ENCODE measurements at places on chromosomes 7 and 10.

GRCh38 chr10:126227762-126228134 is 160.5 kb downstream of the ADAM12 start:
- no peak for DNase-seq

- DNase-seq = peak; percentile 83
Observed at GRCh38 chr10:62582804-62583208, 208.6 kb downstream of the ZNF365 start.

DNA sequence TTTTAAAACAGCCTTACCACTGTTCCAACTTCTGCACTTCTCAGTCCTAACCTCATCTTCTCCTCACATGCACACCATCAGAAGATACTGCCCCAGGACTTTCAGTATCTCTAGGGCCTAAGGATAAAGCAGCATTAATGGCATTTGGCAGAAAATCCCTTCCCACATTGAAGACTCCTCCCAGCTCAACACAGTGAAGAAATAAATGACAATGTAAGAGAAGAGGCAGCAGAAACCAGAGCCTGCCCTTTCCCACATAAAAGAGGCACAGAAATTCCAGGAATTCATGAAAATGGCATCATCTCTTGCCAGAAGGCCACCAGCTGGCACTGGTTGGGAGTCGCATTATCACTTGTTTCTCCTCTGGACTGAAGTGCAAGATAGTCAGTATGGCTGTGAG is 3.7 kb downstream of the GCC1 start:
- no peak for DNase-seq

GRCh38 chr7:65731562-65732035 is 141.3 kb upstream of the VKORC1L1 start:
- DNase-seq = no peak

GRCh38 chr7:158779061-158780000 is 50.0 kb downstream of the ESYT2 start:
- DNase-seq = no peak

GRCh38 chr7:100127866-100128636 is 1.3 kb downstream of the MBLAC1 start:
- no peak for DNase-seq

DNA sequence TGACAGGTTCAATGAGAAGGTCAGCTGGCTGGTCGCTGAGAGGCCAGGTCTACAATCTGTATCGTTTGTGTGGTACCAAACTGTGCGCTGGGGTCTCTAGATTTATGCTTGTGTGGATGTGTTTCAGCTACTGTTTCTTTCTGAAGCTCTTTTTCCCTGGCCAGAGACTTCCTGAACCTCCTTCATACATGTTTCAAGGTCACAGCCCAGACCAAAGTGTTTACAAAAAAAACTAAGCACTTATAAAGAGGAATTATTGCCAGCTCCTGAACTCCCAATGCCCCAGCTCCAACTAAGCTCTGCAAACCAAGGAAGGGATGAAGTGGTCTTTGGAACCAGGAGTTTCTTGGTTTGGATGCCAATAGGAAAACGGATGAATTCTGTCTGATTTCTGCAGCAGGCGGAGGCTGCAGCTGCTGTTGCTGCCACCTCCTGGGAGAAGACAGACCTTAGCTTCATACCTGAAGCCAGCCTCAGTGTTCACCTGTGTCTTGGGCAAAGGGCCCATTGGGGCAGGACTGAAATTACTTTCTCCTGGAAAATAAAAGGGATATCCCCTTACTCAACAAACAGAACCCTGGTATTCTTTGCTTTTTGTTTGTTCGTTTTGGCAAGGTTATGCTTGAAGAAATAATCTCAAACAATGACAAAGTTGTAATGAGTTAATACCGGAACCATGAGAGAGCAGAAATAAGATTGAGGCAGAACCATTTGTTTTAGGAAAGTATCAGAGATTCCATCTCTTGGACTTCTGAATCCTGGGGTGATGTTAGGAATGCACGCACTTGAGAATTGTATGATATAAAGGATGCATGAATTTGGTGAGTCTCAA is 24.6 kb upstream of the MKLN1 start:
- peak; percentile 31 for DNase-seq

- DNase-seq = no peak
Observed at GRCh38 chr7:44291066-44291732, 34.2 kb downstream of the CAMK2B start.

DNA sequence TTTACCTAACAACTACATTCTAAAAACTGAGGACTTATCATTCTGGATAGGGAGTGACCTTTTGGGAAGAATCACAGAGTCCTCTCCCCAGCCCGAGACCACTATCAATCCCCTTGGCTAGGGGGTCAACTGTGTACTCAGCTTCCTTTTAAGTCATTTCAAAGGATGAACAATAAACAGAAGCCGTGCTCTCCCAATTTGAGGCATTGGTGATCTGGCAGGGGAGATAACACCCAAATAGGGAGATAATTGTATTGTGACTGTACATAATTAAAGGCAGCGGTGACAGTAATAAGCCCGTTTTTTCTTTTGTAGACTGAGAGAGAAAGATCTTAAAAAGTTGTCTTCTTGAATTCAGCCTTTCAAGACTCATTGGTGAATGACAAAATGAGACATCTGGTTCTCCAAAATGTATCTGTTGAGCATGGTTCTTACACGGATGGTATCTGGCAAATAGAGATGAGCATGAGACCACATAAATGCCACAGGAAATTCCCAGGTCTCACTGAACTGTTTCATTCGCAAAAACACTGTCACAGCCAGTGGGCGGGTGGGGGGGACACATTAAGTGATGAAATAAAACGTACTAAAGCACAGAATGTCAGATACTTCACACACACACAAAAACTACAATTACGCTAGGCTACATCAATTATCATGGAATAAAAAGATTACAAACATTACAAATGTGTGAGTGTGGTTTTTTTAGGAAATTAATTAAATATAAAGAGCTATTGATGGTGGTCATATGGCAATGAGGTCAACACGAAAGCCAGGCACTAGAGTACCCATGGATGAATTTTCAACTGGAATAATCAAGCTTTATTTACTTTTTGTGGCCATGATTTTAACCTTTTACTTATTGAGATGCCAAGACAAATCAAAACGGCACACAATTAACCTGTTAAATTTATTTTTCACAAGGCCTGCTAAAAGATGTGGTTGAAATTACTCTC is 108.4 kb downstream of the HIPK2 start:
- peak; percentile 48 for DNase-seq

DNA sequence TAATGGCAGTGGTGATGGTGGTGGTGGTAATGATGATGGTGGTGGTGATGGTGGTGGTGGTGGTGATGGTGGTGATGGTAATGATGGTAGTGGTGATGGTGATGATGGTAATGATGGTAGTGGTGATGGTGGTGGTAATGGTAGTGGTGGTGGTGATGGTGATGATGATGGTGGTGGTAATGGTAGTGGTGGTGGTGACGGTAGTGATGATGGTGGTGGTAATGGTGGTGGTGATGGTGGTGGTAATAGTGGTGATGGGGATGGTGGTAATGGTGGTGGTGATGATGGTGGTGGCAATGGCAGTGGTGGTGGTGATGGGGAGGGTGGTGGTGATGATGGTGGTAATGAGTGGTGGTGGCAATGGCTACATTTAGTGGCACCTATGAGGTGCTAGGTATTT is 105.7 kb downstream of the GRK5 start:
- DNase-seq = no peak

- DNase-seq = no peak
Observed at GRCh38 chr7:4919969-4920766, 36.7 kb upstream of the RADIL start.

DNA sequence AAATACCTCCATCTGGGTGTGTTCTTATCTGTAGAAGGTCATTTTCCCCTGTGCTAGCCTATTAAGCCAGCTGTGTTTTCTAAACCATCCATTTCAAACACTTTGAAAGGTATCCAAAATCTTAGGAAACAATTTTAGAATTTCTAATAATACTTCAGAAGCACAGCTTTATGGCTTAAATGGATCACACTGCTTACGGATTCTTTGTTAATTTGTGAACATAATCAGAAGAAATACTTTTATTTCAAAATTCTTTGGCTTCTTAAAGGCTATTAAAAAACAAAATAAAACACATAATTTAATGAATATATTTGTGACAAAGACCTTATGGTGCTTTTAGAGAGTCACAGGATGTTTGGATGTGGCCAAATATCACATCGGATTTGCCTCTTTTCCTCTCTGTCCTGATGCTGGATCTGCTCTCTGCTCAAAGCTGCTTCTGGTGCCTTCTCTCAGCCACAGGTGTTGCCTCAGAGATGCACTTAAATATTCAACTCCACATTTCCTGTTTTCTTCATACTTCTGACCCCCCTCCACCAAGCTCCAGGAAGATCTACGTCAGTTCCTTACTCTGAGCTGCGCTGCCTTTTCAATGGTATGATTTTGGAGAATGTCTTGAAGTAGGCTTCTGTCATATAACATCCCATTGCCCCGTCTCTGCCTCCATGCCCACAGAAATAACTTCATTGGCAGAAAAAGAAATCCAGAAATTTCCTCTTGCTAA is 230.6 kb downstream of the MLLT10 start:
- no peak for DNase-seq

DNA sequence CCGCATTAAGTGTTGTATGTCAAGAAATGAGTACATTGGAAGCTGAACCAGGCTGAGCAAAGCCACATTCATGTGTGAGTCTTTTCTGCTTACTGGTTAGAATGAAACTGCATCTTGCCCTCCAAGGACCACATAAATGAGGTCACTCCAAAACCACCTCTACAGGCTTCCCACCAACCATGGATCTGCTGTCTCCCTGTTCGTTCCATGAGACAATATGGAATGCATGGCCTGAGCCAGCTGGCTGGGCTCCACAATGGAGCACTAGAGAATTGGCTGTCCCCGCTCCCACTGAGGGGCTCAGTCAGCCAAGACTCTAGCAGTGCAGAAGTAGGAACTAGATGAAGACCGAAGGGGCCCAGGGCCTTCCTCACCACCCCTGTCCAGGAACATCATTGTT is 120.8 kb downstream of the TNS3 start:
- no peak for DNase-seq

GRCh38 chr10:61760943-61761824 is 98.5 kb downstream of the CABCOCO1 start:
- peak; percentile 59 for DNase-seq

- DNase-seq = peak; percentile 79
Observed at GRCh38 chr7:27046854-27047549, 48.8 kb downstream of the HOXA1 start.

DNA sequence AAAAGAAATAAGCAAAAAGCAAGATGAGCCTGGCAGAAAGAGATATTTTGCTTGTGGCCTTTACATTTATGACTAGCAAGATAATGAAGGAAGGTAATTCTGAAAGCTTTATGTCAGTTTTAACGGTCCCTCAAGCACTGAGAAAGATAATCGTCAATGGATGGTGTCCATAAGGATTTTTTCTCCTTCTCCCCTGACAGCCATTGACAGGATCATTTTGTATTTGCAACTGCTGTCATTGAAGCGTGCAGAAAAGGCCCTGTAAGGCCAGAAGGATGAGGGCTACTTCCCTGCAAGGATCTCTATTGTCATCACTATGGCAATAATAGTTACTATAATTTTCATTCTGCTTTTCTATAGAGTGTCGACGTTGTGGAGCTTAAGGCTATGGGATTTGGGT is 994 bp upstream of the LRGUK start:
- DNase-seq = no peak

GRCh38 chr10:133123050-133123745 is 35.5 kb downstream of the ADGRA1 start:
- DNase-seq = no peak

- no peak for DNase-seq
Observed at GRCh38 chr10:76086170-76086760, 654.8 kb downstream of the LRMDA start.

GRCh38 chr7:47776335-47776734 is 171.9 kb downstream of the PKD1L1 start:
- DNase-seq = no peak

DNA sequence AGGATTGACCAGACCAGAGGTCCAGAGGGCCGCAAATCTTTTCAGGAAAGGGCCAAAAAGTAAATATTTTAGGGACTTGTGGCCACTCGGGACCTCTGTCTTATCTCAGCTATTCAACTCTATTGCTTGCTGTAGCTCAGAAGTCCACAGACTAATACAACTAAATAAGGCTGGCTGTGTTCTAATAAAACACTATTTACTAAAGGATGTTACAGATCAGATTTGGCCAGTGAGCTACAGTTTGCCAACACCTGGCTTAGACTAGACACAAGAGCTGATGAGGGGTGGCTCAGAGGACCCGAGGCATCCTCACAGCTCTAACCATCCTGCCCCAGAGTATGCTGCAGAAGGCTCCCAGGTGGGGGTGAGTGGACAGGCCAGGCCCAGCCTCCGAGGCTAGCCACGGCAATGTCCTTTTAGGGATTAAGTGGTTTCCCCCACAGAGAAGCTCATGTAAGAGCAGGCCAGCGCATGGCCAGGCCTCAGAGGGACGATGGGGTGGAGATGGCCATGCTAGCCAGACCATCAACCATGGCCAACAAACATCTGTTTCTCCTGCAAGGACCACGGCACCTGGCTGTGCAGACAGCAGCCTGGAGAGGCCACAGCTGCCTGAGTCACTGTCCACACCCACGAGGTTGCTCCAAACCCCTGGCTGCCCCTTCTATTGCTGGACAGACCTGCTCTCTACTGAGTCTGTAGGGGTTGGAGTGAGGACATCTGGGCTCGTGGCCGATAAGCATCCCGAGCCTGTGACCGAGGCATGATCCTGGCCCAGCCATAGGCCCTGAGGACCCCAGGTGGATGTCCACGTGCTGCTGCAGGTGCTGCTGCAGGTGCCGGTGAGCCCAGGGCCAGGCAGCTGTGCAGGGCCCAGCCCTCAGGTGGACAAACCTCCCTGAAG is 76.5 kb downstream of the AFAP1L2 start:
- DNase-seq = no peak

DNA sequence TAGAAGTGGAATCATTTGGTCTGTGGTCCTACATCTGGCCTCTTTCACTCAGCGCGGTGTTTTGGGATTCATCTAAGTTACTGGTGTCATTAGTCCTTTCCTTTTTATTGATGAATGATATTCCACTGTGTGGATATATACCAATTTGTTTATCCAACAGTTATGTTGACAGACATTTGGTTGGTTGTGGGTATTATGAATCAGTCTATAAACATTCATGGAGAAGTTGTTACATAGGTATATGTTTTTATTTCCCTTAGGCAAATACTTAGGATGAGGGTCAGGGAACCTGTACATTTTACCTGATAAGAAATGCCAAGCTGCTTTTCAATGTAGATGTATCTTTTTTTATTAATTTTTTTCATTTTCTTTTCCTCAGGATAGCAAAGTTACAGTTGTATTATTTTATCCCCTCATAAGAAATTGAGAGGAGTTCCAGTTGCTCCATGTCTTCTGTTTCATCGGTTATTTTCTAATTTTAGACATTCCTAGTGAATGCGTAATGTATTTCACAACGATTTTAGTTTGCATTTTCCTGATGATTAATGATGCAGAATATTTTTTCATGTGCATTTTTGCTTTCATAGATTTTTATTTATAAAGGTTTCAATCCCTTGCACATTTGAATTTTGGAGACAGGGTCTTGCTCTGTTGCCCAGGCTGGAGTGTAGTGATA is 203.8 kb upstream of the SH2B2 start:
- no peak for DNase-seq

GRCh38 chr10:123236126-123236525 is 81.9 kb downstream of the BUB3 start:
- DNase-seq = no peak

- no peak for DNase-seq
Observed at GRCh38 chr7:110675383-110676103, 415.4 kb upstream of the LRRN3 start.

All from RCC 7860 (cell line).